SHP77 (cell line): ENCODE measurements at places on chromosomes 5 and 9.

DNA sequence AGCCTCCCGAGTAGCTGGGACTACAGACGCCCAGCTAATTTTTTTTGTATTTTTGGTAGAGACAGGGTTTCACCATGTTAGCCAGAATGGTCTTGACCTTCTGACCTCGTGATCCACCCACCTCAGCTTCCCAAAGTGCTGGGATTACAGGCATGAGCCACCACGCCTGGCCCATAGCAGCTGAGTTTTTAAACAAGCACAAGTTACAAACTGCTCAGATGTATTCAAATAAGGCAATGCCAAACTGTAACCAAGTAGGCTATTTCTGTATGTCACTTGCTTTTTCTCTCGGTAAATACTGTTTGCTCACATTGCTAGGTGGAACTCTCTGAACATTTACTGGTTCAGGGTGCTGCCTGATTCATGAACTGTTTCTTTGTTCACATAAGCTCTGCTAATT, 799.3 kb upstream of the NUDT12 start:
- DNase-seq, result no peak

DNA sequence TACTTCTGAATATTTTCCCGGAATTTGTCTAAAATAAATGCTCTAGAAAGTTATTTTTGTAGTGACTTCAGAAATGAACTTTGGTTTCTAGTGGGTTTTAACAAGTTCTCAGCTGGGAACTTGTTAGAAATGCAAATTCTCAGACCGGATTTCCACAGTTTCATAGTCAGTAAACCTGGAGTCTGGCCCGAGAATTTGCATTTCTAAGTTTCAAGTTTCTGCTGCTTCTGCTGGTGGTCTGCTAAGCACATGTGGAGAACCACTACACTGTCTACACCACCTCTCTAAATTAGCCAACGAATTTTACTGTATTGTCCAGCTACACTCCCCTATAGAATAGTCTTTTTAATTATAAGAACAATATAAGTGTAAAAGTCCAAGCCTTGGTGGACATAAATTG, 208.0 kb downstream of the CHSY3 start:
- DNase-seq, result no peak

DNA sequence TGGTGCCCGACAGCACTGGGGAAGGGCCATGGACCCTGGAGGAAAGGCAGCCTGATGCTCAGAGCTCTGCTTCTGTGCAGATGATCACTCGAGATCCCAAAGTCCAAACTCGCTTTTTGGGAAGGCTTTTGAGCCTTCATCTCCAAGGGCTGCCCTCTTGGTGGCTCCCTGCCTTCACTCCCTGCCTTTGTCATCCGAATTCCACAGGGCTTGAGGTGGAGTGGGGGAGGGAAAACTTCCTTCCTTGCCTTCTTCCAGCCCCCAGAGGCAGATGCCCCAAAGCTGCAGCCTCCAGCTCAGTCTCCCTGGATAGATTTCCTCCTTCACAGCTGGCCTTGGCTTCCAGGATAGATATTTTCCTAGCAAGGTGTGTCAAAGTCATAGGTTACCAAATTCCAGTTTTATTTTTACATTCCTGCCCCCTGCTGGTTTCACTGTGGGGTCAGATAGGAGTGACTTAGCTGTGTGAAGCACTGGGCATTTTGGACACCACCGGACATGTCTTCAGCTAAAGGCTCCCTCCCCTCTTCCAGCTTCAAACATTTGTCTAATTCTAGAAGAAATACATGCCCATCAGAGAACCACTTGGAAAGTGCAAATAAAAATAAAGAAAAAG, 268.2 kb downstream of the HSPA4 start:
- no peak for DNase-seq

DNA sequence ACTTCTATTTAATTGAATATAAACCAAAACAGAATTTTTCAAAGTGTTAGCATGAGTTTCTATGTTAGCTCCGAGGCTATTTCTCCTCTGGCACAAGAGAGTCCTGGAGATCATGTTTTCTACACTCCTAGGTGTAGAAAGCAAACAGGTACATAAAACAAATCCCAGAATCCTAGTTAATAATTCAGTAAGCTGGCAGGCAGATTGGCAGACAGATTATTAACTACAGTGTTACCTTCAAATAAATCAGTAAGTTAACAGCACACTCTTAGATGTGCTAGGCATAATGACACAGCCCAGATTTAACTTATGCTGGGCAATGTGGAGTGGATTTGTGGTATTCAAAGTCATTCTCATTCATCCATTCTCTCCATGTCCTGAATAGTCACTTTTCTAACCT, 282.8 kb upstream of the RPS23 start:
- no peak for DNase-seq

- no peak for DNase-seq
Observed at GRCh38 chr5:173954671-173955521, 34.1 kb upstream of the C5orf47 start.

DNA sequence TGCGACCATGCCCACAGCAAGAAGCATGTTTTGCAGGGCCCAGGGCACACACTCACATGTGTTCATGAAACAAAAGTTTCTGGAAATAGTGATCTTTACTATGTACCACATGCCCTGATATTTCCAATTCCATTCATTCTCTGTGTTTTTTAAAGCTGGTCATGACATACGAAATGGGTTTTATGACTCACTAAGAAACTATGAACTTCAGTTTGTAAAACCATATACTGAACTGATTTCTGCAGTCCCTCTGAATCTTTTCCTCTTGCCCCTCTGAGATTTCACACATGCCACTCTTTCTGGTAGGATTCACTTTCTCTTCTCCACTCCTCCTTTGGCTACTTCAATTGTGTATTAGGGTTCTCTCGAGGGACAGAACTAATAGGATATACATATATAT, 416.1 kb upstream of the TRPC7 start:
- DNase-seq, result no peak

GRCh38 chr5:124839371-124839998, 93.0 kb upstream of the ZNF608 start:
- no peak for DNase-seq

DNA sequence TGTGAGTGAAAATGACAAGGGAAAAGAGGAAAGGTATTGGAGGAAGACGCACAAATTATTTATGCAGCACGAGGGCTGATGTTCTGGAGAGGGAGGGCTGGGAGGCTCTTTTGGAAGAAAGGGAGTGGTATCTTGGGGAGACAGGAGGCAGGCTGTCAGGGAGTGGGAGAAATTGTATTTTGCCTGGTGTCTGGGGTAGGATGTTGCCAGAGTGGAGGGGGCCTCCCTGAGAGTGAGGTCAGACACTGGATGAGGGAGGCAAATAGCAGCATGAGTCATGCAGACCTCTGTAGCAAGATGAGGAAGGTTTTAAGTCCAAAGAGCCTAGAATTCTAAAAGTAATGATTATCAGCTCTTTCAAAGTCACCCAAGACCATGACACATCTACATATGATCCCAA, 158.0 kb downstream of the DMRT2 start:
- DNase-seq, result no peak

DNA sequence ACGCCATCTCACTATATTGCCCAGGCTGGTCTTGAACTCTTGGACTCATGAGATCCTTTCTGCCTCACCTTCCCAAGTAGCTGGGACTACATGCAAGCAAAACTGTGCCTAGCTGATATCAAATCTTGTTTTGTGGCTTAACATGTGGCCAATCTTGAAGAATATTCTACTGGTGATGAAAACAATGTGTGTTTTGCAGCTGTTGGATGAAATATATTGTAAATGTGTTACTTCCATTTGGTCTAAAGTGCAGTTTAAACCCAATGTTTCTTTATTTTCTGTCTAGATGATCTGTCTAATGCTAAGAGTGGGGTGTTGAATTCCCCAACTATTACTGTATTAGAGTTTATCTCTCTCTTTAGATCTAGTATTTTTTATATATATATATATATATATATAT, 73.1 kb downstream of the RNF130 start:
- DNase-seq, result no peak

DNA sequence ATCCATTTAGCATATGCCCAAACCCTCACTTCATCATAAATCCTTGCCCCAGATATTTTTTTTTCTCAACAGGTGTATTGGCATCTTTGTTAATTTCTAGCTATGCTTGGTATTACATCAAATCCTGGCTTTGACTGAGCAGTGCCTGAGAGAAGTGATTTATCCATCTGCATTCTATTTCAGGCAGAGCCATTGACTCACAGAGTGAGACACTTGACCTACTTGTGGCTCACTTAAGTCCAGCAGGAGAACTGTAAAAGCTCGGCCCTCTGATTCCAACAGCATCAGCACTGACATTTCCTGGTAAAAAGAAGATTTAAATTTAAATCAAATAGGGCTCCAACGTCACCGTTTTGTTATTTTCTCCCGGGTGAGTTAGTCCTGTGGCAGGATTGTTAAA, 93.4 kb downstream of the PLK2 start:
- peak; percentile 12 for DNase-seq

GRCh38 chr5:189976-190365, 1.3 kb upstream of the LRRC14B start:
- DNase-seq, result no peak

GRCh38 chr9:89368978-89369377, 50.7 kb downstream of the SECISBP2 start:
- DNase-seq, result no peak

DNA sequence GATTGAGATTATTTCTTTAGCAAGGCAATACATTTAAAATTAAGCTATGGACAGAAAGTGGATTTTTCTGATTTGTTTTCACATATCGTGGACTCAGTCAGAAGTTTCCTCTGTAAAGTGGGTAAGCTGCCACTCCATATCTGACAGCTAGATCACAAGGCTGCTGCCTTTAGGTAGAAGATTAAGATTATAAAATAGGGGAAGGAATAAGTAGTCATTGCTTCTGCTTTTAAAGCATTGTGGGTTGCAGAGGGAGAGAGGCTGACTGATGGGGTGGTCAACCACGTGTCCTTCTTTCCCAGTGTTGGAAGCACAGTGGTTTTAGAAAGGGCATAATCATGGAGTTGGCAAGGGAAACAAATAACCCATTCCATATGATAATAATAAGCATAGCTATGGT, 74.3 kb upstream of the MOCS2 start:
- no peak for DNase-seq

DNA sequence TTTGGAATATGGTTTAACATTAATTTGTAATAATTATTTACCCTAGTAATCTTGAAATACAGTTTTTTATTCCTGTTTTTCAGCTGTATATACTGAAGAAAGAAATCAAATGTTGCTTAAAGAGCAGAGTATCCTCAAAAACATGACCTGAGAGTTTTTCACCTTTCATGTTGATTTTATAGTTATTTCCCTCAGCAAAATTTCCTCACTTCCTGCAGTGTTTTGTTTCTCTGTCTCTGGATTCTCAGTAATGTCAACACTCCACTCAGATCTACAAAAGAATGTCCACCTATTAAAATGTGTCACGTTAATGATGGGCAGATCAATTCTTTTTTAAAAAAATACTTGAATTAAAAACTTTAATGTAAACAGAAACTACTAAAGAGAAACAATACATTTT, 398.3 kb downstream of the ANXA1 start:
- DNase-seq, result no peak

DNA sequence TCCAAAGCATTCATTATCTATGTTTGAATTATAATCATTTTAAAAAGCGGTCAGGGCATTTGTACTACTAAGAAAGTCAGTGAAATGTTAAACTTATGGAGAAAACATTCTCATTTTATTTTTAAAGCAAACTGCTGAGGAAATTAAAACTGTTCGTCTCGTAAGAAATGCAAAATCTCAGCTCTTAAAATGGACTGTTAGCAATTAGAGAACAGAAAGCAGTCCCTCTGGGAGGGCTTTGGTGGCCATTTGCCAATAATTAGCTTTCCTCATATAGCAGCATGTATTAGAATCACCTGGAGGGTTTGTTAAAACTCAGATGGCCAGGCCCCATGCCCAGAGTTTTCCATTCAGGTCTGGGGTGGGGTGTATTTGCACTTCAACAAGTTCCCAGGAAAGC, 120.7 kb upstream of the RASEF start:
- no peak for DNase-seq
